Right renal pelvis (tissue), 4 donors: ENCODE measurements at places on chromosomes 13 and 19. TPM values are rescaled to one million over a fixed set of nuclear protein-coding genes. Genes with fewer than 3 reads are reported as not detected.

DNA sequence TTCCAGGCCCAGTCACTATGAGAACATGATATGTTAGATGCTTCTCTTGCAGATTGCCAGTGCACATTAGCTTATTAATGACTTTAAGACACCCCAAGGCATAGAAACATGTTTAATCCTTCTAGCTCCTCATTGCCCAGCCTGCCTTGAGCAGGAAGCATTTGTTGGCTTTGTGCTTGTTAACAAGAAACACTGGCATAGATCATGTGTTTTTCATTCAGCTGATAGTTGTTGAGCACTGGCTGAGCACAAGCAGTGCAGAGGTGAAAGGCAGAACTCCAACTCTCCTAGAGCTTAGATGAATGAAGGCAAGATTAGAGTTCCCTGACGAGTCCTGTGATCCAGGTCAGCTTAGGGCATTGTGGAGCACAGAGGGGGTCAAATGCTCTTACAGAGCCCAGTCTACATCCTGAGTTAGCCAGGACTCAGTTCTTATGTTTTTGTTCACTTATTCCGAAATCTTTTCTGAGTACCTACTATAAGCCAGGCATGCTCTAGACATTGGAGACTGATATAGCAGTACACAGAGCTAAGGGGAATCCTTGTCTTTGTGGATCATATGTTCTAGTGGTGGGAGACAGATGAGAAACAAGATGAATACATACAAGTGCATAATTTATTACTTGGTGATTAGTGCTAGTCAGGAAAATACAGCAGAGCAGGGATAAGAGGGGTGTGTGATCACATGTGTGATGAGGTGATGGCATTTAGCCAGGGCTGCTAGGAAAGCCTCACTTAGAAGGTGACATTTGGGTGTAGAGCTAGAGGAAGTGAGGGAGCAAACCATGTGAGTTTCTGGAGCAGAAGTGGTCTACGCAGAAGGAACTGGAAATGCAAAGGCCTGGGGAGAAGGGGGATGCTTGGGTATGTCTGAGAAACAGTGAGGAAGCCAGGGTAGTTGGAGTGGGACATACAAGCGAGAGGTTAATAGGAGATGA lies 101.2 kb downstream of the WASF3 start:
- DNase-seq, result no peak

GRCh38 chr13:82657471-82657870 lies 1224.8 kb downstream of the SLITRK1 start:
- no peak for DNase-seq

DNA sequence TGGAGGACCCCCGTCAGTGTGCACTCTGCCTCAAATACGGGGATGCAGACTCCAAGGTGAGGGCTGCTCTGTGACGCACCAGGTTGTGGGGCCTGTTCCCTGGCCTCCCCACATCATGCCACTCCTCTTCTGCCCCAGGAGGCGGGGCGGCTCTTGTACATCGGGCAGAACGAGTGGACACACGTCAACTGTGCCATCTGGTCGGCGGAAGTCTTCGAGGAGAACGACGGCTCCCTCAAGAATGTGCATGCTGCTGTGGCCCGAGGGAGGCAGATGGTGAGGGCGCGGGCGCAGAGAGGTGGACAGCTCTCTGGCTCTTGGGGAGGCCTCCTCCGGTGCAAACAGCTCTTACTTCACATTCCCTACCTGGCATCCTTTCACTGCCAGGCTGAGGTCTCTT lies 11.2 kb downstream of the KMT2B start:
- no peak for DNase-seq

DNA sequence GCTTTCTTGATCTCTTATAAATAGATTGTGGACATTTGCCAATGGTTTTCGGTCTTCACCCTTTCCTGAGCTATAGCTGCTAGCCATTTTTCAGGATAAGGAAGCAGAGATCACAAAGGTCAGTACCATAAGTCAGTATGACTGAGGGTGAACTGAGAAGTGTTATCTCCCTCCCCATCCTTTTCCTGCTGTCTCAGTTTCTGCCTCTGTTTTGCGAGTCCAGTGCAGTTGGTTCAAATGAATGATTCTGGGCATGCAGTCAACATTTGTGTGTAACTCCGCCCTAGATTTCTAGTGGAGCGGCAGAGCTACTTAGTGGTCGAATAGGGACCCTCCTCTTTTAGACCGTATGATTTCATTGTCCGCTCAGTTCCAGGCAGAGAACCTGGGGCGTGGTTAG lies 460.8 kb upstream of the ARGLU1 start:
- no peak for DNase-seq

- DNase-seq, result peak; percentile 33
Observed at GRCh38 chr13:41019011-41019487, at the start of gene ELF1. Gene ELF1, minus strand, starts transcription at chr13:41019316. Its CDS starts 37,262 bp downstream, at chr13:40982054.

GRCh38 chr13:63093907-63094469 lies 1678.3 kb upstream of the PCDH20 start:
- no peak for DNase-seq

- DNase-seq, result no peak
Observed at GRCh38 chr13:27035892-27036235, 135.7 kb downstream of the USP12 start.

GRCh38 chr19:46448601-46449000 lies 19.9 kb upstream of the PNMA8C start:
- DNase-seq, result no peak

DNA sequence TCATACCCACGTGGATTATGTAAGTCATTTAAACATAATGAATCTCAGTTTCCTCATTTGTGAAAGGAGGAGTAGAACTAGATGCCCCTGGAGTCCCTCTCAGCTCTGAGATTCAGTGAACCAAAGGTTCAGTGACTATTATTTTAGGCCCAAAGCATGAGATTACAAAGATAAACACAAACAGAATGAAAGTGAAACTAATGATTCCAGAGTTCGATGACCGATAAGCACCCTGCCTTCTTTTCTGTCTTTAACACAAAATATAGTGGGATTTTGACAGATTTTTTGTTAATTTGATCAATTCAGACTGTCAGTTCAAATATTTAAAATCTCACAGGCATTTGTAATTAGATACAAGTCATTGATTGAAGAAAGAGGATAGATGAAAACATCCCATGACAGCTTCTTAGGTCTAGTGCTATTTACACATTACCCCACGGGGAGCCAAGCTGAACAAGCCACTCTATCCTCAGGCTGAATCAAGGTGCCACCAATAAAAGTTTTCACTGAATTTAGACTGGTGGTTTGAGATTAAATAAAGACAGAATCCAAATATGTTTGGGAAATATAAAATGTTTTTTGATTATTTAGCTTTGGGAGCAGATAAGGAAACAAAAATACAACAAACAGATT lies 64.6 kb upstream of the RAP2A start:
- DNase-seq, result no peak

- DNase-seq, result no peak
Observed at GRCh38 chr13:112971288-112971643, 2.3 kb downstream of the MCF2L start.

- no peak for DNase-seq
Observed at GRCh38 chr13:42645717-42646116, 71.8 kb downstream of the TNFSF11 start.

GRCh38 chr19:32598022-32598421 lies 17.0 kb downstream of the PDCD5 start:
- no peak for DNase-seq

- no peak for DNase-seq
Observed at GRCh38 chr19:45591004-45591637, 6.5 kb upstream of the OPA3 start.

- DNase-seq, result no peak
Observed at GRCh38 chr19:41325947-41326706, 16.2 kb downstream of the CCDC97 start.

DNA sequence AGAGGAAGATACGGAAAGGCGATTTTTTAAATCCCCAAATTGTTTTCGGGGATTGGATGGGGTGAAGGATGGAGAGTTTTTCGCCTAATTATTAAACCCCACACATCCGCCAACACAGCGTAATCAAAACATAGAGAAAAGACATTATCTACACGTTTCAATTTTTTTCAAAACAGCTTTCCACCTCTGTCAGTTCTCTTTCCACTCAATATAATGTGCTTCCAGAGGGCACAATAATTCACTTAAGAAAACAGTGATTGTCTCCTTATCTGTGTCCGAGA lies 435 bp upstream of the OBI1 start:
- DNase-seq, result no peak

DNA sequence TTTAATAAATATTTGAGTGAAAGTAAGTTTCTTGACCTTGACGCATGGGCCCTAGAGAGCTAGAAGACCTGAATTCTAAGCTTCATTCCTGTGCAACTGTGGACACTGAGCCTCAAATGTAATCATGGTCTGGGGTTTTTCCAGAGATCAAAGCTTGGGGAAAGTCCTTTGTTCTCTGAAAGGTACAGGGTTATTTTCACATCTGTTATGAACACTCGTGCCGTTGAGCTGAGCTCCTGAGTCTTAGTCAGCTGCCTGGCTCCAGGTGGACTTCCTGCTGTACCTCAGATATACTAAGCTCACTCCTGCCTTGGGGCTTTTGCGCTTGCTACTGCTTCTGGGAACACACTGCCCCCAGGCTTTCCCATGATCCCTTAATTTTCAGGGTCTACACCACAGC lies 7.5 kb upstream of the ZBTB32 start:
- no peak for DNase-seq

DNA sequence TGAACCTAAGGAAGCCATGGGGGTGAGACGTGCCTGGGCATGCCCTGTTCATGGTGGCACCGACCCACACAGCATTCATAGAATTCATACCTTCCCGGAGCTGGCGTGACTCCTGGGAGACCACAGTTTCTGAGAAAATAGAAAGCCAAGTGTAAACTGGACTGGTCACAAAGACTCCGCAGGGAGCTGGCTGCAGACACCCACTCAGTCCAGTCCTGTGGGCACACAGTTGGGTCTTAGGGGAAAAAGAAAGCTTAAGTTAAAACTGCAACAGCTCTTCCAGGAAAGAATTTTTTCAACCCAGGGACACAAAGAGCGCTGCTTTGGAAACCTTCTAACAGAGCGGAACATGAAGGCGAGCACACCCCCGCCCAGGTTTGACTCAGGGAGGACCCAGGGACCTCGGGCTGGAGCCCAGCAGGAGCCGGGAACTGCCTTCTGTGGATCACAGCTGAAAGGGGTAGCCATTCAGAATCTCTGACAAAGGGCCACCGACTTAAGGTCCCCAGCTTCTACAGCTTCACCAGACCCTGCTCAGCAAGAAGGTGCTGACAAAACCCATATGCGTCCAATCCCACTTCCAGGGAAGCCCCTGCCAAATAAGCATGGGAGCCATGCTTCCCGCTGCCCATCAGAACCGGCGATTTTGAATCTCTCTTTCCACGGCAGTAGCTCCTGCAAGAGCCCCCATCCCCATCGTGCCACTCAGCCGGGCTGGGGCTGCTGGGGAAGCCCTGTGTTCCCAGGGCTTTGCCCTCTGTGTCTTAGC lies 183.7 kb downstream of the COL4A1 start:
- DNase-seq, result no peak

- no peak for DNase-seq
Observed at GRCh38 chr19:13804830-13805683, 9.8 kb downstream of the ZSWIM4 start.

DNA sequence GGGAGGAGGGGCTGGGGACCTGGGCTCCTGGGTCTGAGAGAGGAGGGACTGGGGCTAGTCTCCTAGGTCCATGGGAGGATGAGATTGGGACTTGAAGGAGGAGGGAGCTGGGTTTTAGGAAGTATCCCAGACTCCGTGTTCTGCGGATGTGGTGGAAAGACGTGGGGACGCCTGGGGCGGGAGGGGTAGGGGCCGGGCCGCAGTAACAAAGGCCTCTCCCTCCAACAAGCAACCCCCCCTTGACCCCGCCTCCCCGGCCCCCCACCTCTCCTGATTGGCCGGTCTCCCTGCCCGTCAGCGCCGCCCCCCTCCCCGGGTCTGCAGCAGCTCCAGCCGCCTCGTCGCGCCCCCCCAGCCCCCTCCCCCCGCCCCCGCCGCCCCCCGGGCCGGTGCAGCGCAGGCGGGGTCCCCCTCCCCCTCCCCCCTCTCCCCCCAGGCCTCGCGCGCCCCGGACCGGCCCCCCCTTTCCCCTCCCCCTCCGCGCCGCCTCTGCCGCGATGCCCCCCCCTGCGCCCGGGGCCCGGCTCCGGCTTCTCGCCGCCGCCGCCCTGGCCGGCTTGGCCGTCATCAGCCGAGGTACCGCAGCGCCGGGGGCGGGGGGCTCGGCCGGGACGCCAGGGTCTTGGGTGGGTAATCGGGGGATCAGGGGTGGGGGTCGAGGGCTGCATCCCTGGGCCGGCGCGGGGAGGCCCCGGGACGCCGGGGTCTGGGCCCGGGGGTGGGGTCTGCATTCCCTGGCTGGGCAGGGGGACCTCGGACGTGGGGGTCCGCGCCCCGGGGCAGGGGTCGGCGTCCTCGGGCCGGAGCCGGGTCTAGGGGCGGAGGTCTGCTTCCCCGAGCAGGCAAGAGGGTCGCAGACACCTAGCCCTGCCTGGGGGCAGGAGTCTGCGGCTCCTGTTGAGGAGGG lies at the start of gene IGLON5:
Gene IGLON5, plus strand, starts transcription at position 294 of the 907 bp plus-strand sequence. Its CDS starts 204 bp downstream, at position 498.
- DNase-seq, result no peak

DNA sequence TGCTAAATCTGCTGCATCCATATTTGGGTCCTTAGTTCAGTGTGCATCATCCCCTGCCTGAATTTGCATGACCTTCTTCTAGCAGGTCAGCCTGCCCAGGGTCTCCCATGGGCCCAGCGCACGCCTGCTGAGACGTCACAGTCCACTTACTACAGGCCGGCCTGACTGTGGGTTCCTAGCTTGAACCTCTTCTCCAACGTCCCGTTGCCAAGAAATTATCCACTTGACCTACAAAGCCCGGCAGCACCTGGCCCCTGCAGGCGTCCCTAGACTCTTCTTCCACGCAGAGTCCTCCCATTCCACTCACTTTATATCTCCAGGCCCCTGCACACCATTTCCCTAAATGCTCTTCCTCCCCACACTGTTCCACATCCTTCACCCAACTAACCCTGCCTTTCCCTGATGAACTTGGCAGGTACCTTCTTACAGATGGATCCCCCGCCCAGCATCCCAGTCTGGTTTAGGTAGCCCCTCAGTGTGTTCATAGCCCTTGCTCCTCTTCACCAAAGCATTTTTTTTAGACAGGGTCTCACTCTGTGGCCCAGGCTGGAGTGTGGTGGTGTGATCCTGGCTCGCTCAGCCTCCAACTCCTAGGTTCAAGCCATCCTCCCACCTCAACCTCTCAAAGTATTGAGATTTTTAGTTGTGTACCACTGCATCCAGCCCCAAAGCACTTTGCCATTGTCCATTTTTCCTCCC lies 155.0 kb upstream of the SOX1 start:
- no peak for DNase-seq

GRCh38 chr19:3538965-3539755 lies at the start of gene TEKTIP1:
Gene TEKTIP1, plus strand, starts transcription at chr19:3539174. Its CDS starts 4 bp downstream, at chr19:3539178.
- DNase-seq, result no peak

SETDB2 gene
- 19.3 TPM for polyA plus RNA-seq

SERTM1 gene
- polyA plus RNA-seq, result 0.32 TPM

ZNF43 gene
- polyA plus RNA-seq, result 34.2 TPM

SLC46A3 gene
- 4.4 TPM for polyA plus RNA-seq

ZNF560 gene
- 0.80 TPM for polyA plus RNA-seq

GRAMD1A gene
- polyA plus RNA-seq, result 60.8 TPM

BCL2L12 gene
- 24.2 TPM for polyA plus RNA-seq

MAMSTR gene
- polyA plus RNA-seq, result 6.8 TPM

DCT gene
- polyA plus RNA-seq, result 0.27 TPM

GPR18 gene
- polyA plus RNA-seq, result 0.16 TPM

PALM3 gene
- polyA plus RNA-seq, result 27.1 TPM

C5AR2 gene
- polyA plus RNA-seq, result 0.23 TPM

MAB21L1 gene
- 0.62 TPM for polyA plus RNA-seq

KASH5 gene
- 0.21 TPM for polyA plus RNA-seq

GRIN2D gene
- 0.66 TPM for polyA plus RNA-seq
